CD14-positive monocyte (primary cell): ENCODE measurements at places on chromosomes 11 and 22.

- no peak for DNase-seq
These were observed 46.2 kb downstream of the FAM83F start for GRCh38 chr22:40040927-40041326.

DNA sequence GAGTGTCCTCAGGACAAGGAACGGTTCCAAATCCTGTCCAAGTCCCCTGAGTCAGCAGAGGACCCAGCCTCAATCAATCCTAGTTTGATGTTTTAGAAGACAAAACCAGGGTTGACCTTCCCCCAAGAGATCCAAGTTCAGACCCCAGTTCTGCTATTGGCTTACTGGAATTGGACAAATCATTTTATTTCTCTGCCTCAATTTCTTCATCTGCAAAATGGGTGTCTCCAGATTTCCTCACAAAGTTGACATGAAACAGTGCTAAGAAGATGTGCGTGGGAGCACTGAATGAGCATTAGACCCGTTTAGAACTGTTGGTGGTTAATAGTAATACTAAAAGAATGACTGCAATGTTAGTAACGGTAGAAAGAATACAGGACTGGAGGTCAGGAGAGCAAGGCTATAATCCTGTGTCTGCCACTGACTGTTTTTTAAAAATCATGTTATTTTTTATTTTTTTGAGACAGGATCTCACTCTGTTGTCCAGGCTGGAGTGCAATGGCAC lies 32.8 kb upstream of the SCUBE1 start:
- no peak for DNase-seq

GRCh38 chr22:22531770-22532546 lies 11.9 kb upstream of the ZNF280A start:
- no peak for DNase-seq

GRCh38 chr11:72850832-72851231 lies 36.6 kb downstream of the ATG16L2 start:
- no peak for DNase-seq

GRCh38 chr22:27443306-27443705 lies 358.2 kb downstream of the MN1 start:
- no peak for DNase-seq

- DNase-seq = no peak
These were observed 384.6 kb downstream of the BUD13 start for GRCh38 chr11:116388146-116388545.

GRCh38 chr22:19686946-19687345 lies 27.4 kb upstream of the SEPTIN5 start:
- no peak for DNase-seq

- DNase-seq = peak; percentile 2
These were observed 720 bp downstream of the PACS1 start for GRCh38 chr11:66070604-66071380.

DNA sequence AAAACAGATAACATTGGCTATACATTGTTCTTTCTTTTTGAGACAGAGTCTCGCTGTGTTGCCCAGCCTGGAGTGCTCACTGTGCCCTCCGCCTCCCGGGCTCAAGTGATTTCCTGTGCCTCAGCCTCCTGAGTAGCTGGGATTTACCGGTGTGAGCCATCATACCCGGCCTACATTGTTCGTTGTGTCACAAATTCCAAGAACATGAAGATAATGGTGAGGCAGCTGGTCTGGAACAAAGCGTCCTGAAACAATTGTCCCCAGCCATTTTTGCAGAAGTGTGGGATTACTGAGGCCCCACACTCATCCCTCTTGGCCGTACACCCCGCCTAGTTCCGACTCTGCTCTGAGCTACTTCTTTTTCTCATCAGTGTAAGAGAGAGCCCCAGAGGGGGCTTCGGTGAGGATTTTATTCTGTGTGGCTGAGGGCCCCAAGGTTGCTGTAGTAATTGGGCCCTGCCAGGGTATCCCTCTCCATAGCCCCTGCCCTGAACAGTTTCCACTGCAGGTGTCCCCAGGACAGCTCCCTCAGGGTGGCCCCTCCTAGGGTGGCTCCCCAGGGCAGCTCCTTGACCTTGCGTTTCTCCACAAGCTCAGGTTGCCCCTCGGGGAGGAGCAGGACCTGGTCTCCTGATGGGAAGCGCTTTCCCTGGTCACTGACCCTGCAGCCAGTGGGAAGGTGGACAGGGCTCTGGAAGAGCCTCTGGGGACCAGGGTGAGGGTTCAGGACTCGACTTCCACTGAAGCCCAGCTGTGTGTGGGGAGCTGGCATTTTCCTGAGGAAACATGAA lies 13.1 kb upstream of the ARSA start:
- DNase-seq = no peak

GRCh38 chr11:113932788-113933187 lies 28.2 kb downstream of the HTR3B start:
- no peak for DNase-seq

DNA sequence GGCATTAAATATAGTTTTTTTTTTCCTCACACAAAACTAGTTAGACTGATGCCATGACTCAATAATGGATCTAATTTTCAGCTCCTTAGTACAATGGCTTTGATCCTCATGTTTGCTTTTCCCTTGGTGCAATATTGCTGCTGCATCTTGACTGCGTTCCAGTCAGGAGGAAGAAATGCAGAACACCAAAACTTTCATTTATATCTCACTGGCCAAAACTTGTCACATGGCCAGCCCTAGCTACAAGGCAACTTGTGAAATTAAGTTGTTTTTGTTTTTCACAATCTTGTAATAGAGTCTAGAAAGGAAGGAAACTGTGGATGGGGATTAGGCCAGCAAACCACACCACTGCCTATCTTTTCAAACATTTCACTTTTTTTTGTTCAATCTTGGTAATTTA lies 36.7 kb downstream of the SMC1B start:
- peak; percentile 83 for DNase-seq

DNA sequence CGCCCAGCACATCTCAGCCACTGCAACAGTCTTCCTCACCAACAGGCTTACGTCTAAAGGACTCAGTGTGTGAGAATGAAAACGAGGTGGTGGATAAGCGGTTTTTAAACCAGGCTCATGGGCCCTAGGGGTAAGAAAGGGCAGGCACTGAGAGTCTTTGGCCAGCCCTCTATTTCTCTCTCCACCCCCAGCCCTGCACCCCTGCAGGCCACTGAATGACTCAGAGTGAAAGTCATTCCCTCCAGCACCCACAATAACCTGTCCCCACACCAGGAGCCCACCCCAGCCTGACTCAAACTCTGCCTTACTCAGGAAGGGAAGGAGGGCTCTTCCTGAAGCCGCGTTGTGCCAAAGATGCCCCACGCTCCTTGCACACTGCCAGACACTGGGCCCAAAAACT lies 72.0 kb downstream of the LARGE1 start:
- DNase-seq = no peak

GRCh38 chr22:38012604-38013072 lies 28.3 kb upstream of the SOX10 start:
- no peak for DNase-seq

DNA sequence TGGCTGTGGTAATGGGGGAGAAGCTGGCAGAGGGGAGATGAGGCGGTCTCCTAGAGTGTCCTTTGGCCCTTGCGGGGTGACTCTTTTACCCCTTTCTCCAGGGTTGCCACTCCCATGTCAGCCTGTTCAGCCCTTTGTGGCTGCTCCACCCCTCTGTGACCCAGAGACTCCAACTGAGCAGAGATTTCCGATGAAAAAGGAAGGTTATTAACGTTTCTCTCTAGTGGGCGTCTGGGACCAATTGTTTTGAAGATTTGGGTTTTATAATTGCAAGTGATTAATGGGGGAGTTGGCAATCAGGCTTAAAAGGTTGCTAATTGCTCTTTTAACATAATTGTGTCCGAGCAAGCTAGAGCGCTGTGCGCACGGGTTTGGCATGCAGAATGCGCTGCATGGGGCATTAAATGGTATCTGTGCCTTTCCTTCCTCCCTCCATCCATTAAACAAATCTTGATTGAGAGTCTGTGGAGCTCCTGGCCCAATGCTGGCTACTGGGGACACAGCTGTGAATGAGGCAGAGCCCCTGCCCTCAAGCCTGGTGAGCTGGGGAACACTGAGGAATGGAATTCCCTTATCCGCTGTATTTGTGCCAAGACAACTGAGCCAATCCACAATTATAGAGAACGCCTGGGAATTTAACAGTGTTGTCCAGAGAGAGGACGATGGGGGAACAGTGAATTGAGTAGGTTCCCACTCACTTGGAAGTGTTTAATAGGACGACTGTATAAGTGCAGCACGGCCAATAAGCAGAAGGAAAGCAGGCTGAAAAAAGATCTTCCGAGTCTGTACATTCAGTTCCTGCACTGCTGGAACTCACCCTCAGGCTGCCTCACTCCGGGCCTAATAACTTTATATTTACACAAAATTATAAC lies 295.9 kb downstream of the MIAT start:
- no peak for DNase-seq

GRCh38 chr11:16468735-16469453 lies 112.5 kb upstream of the SOX6 start:
- DNase-seq = no peak

DNA sequence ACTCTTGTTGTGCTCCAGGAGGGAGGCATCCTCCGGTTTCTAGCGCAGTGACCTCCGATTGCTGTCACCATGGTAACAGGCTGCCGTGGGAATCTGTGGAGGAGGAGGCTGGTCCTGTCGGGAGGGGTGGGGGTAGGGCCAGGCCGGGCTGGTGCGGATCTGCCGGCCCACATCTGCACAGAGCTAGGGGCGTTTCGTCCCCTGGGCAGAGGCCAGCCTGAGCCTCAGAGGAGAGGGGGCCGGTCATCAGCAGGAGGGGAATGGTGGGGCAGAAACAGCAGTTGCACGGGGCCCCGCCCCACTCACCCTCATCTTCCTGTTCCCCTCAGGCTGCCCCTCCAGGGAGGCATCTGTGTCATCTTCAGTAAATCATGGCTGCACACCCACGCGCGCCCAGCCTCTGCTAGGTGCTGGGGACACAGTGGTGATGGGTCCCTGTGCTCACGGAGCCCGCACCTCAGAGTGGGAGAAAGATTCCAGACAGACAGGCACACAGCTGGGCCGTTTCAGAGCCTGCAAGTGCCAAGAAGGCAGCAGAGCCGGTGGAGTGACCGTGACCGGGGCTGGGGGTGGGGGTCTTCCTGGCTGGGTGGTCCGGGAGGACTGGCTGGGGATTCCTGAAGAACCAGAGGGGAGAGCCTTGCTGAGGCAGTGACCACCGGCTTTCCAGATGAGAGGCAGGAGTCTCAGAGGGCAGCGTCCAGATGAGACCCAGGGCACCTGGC lies 120.5 kb downstream of the CACNA1I start:
- DNase-seq = no peak

DNA sequence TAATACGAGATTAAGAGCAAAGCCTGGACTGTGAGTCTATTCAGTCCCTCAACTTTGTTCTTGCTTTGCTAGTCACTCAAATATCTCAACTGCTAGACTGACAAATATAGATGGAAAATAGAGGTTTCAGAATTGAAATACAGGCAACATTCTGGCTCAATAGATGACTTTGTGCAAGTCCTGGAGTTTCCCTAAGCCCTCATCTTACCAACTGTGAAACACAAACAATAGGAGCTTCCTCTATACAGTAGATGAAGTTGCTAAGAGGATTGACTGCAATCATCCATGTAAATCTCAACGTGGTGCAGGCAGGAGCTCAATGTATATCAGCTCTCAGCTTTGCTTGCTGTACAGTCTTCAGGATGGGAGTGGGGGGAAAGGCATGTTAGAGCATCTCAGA lies 6.2 kb upstream of the MPEG1 start:
- DNase-seq = peak; percentile 77

DNA sequence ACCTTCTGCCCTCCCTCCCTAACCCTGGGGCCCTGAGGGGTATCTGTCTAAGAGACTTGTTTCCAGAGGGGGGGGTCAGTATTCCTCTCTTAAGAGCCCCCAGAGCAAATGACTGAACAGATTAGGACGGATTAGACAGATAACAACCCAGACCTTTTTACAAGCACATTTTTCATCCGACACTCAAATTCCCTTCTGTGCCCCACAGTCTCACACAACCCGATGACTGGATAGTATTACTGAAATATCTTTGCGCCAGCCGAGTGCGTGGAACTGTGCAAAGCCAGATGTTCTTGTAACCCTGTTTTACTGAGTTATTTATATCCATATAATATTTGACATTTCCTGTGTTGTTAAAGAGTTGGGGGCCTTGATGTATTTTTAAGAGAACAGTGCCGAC lies 30.9 kb upstream of the FLI1 start:
- DNase-seq = no peak

- DNase-seq = no peak
These were observed 5.9 kb downstream of the RANGAP1 start for GRCh38 chr22:41280065-41280464.

DNA sequence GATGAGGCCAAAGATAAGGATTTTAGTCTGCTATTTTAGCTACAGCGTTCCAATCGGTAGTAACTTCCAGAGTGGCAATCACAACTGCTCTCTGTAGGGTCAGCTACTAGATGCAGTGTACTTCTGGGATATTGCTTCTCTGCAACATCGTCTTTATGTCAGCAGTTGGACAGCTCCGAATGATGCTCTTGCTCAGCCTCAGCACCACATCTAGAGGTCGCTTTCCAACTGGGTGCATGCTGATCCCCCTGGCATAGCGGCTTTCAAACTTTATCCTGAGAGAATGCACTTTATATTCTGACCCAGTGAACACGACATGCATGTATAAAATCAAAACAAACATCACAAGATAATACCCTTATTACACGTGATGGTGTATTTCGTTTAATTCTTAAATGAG lies 219.6 kb downstream of the C11orf87 start:
- no peak for DNase-seq

- DNase-seq = no peak
These were observed 79.0 kb upstream of the HEPHL1 start for GRCh38 chr11:93942176-93942575.

DNA sequence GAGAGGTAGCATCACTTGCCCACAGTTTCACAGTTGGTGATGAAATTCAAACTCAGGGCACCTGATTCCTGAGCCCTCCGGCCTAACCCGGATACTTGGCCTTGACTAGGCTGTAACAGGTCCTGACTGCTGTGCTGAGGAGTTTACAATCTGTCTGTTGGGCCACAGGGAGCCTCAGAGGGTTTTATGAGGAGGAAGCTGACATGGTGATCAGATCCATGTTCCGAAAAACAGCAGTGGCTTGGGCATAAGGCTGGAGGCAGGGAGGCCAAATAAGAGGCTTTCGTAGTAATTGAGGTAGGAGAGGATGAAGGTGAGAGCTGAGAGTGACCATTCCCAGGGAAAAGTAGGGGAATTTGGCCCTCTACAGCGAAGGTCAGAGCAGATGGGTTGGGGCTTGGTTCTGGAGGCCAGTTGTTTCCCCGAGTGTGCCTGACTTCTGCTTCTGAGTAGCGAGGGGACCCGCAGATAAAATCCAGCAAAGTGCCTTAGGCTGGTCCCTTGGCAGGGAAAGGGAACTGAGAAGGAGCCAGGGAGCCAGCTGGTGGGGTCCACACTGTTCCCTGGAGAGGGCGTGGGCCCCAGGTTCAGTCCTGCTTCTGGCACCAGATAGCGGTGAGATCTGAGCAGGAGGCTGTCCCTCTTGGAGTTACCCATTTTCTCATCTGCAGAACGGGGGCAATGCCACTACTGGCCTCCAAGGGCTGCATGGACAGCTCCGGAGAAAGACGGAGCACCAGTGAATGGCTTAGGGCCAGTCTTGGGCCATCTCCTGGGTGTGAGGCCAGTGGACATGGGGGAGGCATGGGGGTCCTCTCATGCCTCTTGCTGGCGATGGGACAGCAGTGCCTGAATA lies 6.5 kb downstream of the PRDM11 start:
- DNase-seq = no peak
